ENCODE measurements at places on chromosomes 7 and 10. TPM values are rescaled to one million over a fixed set of nuclear protein-coding genes. Genes with fewer than 3 reads are reported as not detected.

DNA sequence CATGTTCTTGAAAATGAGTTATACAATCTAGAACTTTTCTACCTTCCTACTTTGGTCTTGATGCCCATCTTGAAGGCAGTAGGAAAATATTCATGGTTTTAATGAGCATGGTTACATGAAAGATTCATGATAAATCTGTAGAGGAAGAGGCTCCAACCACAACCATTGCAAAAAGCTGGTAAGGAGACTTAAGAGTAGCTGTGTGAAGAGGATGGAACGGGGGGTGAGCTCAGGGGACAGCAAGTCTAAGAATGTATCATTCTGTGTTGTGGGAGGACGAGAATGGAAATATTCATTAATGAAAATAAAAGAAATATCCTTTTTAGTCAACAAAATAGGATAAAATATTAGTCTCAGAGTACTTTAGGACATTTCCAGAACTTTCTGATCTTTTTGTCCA, 81.1 kb downstream of the BMPER start:
- H3K4me3 ChIP-seq, result no peak overlapping the region
- H3K36me3 ChIP-seq, result no peaks in the 10 kb centered on the region
- no peak for DNase-seq

- H3K4me1 ChIP-seq, result no peaks in the 10 kb centered on the region
- H3K27me3 ChIP-seq, result no peaks in the 10 kb centered on the region
- H3K36me3 ChIP-seq, result no peaks in the 10 kb centered on the region
- H3K27ac ChIP-seq, result no peak overlapping the region
Measured at GRCh38 chr7:50423860-50424259, 26.3 kb downstream of the FIGNL1 start.

- no peak overlapping the region for H3K4me3 ChIP-seq
- no peak overlapping the region for H3K27ac ChIP-seq
- H3K36me3 ChIP-seq, result peaks cover 47% of the 10 kb centered on the region
- no peaks in the 10 kb centered on the region for H3K27me3 ChIP-seq
Measured at GRCh38 chr7:99447943-99448342, 9.2 kb downstream of the CPSF4 start.

DNA sequence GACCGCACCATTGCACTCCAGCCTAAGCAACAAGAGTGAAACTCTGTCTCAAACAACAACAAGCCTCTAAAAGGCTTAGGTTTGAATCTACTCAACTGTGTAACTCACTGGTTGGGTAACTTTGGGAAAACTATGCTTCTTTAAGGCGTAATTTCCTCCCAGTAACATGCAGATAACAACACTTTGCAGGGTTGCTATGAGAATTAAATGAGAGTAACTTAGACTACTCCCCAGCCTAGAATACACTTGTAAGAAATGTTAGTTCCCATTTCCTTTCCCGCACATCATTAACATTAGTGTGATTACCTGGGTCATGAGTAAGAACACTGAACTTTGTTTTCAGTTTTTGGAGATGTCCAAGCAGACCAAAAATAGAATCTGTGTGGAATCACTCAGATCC, 5.4 kb upstream of the MYPN start:
- no peak overlapping the region for H3K27ac ChIP-seq
- no peaks in the 10 kb centered on the region for H3K4me1 ChIP-seq
- H3K27me3 ChIP-seq, result no peaks in the 10 kb centered on the region
- H3K36me3 ChIP-seq, result no peaks in the 10 kb centered on the region

- H3K4me1 ChIP-seq, result no peaks in the 10 kb centered on the region
- H3K27ac ChIP-seq, result no peak overlapping the region
- no peak for DNase-seq
- H3K4me3 ChIP-seq, result no peak overlapping the region
Measured at GRCh38 chr7:106339513-106340246, 54.9 kb upstream of the NAMPT start.

DNA sequence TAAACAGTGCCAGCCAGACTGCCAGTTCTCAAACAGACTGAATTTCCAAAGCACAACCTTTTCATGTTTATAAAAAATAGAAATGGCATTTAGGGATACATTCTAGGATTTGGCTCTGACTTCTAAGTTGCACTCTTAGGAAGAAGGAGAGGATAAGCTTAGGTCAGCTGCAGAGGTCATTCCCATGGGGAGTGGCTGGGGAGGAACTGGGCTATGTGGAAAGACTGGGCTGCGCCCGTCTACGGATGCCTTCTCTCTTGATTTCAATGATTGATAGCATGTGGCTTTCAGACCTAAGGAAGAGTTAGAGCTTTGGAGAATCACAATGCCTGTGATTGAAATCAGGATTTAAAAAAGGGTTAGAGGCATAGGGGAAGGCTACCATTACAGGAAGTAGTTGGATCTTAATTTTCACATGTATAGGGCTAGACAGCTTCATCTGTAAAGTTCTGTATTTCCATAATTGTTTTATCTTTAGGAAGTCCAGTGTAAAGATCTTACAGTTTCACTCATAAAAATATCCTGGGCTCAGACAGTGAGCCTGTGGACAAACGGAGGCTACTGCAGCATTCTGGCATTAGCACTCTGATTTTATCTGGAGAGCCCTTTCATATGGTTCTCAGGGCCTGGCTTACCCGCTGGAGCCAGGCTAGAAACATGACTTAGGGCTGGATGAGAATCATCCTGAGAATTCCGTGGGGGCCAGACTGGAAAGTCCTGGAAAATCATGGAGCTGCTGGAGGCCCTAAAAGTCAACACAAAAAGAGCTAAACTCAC, 29.5 kb downstream of the NUDT5 start:
- no peaks in the 10 kb centered on the region for H3K27me3 ChIP-seq
- no peak overlapping the region for H3K4me3 ChIP-seq
- H3K4me1 ChIP-seq, result no peaks in the 10 kb centered on the region
- H3K36me3 ChIP-seq, result peaks cover 42% of the 10 kb centered on the region

DNA sequence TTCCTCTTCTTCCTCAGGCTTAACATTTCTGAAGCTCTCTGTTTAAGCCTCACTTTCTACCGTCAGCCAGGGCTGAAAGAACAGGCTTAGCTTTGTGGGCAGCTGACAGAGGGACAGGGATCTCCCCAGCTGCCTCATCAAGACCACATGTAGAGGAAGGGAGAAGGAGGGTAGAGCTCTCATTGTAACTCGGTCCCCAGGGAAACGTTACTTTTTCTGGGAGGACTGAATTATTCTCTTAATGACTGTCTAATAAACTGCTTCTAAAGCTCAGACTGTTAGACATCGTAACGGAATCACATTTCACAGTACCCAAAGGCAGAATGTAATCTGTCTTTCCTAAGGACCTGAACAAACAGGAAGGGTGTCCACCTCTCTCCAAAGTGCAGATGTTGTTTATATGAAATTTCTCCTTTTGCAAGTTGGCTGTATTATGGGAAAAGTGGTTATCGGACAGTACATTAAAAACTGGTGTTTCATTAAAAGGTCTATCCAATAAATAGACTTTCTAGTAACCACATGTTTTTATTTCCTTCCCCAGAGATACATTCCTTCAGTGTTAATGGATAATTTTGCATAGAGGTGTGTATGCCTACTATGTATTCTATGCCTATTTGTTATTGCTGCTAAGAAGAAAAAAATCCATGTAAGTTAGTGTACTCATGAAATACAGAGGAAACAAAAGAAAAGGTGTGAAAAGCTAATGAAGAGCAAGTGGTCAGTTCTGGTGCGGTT, 144.2 kb downstream of the CTTNBP2 start:
- no peak for DNase-seq
- H3K4me3 ChIP-seq, result no peak overlapping the region
- H3K36me3 ChIP-seq, result no peaks in the 10 kb centered on the region
- no peaks in the 10 kb centered on the region for H3K4me1 ChIP-seq
- no peaks in the 10 kb centered on the region for H3K27me3 ChIP-seq

DNA sequence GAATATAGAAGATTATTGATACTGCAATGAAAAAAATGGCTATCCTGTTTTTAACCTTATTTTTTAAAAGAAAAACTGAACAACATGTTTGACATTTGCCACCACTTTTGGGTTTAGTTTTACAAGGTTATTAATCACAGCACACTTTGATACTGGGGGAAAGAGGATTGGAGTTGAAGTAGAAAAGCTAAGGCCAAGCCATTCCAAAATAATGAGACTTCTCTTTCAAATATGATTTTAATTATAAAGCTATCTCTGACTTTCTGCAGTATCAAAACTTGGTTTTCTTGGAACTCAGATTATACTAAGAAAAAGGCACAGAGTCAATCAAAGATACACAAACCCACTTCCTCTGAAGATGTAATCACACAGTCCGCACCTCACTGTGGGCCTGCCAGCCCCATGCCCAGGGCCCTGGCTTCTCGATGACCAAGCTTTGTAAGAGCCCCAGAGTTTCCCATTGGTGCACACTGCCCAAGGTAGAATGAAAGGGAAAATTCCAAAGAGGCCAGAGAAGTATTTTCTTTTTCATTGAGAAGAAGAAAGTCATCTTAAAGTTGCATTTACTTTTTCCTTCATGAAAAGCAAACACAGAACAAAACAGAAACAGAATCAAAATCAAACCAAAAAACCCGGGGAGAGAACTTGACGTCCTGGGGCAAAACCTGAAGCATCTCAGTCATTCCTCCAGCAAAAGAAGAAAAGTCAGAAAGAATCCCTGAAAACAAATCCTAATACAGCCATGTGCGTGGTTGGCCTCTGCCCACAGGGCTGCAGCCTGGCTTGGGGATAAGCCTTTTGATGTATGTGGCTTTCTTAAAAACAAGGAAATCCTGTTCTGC, 187.7 kb upstream of the KLF6 start:
- no peaks in the 10 kb centered on the region for H3K27me3 ChIP-seq
- no peak overlapping the region for H3K4me3 ChIP-seq
- peaks cover 85% of the 10 kb centered on the region for H3K4me1 ChIP-seq
- peak; percentile 36 for DNase-seq

DNA sequence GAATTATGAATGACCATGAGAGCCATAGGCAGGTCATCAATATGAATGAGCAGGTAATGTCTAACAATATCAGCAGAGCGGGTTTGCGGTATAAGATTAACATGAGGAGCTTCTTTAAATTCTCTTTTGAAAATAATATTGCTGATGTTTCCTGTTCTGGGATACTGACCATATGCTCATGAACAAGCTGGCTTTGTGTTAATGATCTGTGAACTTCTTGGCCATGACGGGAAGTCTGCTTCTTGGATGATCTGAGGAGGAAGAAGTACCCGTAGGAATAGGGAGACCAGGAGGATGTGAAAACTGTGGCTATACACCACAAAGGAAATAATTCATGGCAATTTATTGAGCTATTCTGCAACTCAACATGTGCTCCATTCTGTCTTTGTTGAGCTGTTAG, 38.6 kb downstream of the ITGA8 start:
- DNase-seq, result no peak
- H3K27me3 ChIP-seq, result peaks cover 2% of the 10 kb centered on the region
- H3K4me1 ChIP-seq, result no peaks in the 10 kb centered on the region
- H3K36me3 ChIP-seq, result no peaks in the 10 kb centered on the region

- H3K27me3 ChIP-seq, result no peaks in the 10 kb centered on the region
- H3K4me1 ChIP-seq, result no peaks in the 10 kb centered on the region
- no peak overlapping the region for H3K27ac ChIP-seq
Measured at GRCh38 chr7:133513608-133514007, 260.7 kb downstream of the EXOC4 start.

DNA sequence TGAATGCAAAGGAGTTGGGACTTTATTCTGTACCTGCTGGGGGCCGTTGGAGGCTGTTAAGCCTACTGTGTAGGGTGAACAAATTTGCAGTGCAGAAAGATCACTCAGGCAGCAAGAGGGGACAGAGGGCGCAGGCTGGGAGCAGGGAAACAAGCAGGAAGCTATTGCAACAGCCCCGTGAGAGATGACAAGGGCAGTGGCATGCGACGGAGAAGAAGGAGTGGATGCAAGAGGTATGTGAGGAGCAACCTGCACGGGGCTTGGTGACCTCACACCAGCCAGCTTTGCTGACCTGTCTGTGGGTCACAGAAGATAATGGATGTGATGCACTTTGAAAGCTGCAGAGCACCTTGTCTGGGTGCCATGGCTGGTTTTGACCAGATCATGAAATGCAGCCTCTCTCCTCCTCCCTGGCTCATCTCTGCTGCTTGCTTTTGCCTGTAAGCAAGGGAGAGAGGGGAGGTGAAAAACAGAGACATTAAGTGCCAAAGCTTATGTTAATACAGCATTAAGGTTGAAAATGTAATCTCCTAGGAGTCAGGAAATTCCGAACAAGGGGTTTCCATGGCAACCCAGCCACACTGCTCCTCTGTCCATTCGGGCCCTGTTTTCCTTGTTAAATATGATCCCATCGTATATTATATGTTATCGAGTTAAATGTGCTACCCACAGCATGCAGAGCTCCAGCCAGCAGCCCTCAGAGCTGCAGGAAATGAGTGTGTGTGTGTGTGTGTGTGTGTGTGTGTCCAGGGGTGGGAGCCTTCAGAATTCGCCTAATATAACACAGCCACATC, 314.3 kb upstream of the ZMIZ1 start:
- no peaks in the 10 kb centered on the region for H3K36me3 ChIP-seq
- no peaks in the 10 kb centered on the region for H3K27me3 ChIP-seq
- no peak overlapping the region for H3K4me3 ChIP-seq

The AMPH gene
- 0.09 TPM for polyA plus RNA-seq

The ADAP1 gene
- 5.1 TPM for polyA plus RNA-seq

The PTPRN2 gene
- polyA plus RNA-seq, result 2.6 TPM

The FAM131B gene
- polyA plus RNA-seq, result not detected

The WASHC2A gene
- 10.7 TPM for polyA plus RNA-seq

The INHBA gene
- polyA plus RNA-seq, result not detected

The SLC26A3 gene
- polyA plus RNA-seq, result not detected

The GCK gene
- polyA plus RNA-seq, result not detected

The HPSE2 gene
- 0.09 TPM for polyA plus RNA-seq

Data from CD4-positive, alpha-beta memory T cell (primary cell).